M059J (cell line): ENCODE measurements at places on chromosomes 2 and 18. TPM values are rescaled to one million over a fixed set of nuclear protein-coding genes. Genes with fewer than 3 reads are reported as not detected.

The ZC3H8 gene
- 1.6 and 5.2 TPM in 2 replicates for total RNA-seq

The UBR3 gene
- total RNA-seq, result 7.6 and 15.3 TPM in 2 replicates

The SP140 gene
- total RNA-seq, result 2.0 and 11.8 TPM in 2 replicates

DNA sequence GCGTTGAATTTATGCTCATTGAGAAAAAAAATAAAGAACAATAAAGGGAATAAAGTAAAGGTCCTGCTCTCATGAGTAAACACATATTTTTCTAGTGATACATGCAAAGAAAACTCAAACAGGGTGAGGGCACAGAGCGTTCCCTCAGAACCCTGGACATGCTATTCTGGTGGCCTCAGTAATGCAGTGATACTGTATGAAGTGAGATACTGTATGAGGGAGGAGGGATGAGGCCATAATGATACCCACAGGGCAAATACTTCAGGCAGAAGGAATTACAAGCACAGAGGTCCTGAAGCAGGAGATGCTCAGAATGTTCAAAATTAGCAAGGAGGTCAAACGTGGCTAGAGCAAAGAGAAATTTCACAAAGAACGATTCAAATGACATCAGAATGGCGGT, 28.4 kb upstream of the RNU4ATAC start:
- DNase-seq, result peak; percentile 78

DNA sequence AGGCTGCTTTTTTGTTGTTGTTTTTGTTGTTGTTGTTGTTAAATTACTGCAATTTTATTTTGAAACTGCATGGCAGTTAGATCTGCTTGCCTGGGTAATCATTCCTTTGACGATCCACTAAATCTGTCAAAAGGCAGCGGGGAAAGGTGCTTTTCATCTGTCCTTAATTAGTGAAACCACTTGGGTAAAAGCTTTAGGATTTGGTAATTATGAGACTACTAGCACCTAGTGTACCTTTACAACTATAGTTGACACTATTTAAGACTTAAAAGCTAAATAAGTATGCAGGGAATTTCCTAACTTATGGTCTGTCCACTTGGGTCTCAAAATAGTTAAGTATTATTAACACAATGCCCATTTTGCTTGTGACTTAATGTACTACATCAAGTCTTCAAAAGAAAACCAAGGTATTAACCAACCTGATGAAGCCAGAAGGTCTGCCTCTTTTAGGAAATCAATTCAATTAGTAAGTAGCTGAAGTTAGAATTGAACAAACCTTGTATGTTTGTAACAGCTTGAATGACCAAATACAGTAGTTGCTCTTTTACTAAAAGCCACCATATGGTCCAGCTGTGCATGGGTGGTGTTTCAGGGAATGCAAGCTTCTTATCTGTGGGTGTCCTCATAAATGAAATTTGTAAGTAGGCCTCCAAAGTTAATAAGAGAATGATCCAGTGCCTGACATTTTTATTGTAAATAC, 44.8 kb downstream of the NAB1 start:
- DNase-seq, result no peak

DNA sequence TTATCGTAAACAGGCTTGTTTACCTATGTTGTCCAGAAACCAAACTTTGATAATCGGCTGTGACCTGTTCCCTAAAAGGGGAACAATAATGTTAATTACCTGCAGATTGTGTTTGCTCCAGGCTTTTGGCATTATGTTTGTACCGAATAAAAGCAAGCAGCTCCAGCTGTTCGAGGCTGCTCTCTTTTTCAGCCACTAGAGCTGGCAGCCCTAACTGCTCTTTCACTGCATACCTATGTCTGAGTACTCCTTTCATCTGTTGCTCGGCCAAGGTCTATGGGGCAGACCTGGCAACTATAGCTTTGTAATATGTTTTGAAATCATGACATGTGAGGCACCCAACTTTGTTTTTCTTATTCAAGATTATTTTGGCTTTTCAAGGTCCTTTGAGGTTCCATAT, 77.8 kb upstream of the EHBP1 start:
- DNase-seq, result no peak

GRCh38 chr18:69205925-69206324, 194.8 kb upstream of the DOK6 start:
- no peak for DNase-seq

DNA sequence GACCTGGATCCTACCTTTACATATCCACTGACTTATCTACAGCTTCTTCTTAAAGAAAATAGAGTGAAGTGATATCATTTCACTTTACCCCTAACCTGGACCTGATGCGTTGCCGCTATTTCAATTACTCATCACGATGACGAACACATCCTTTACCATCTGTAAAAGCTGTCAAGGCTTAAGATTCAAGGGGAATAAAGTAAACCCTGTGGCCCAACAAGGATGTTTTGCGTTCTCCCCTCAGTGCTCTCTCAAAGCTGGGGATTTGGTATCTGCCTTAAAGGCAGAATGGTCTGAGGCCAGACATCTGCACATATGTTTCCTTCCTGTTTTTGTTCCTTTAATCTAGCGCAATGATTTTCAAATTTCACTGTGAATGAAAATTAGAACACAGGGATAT, 100.1 kb upstream of the KLF7 start:
- no peak for DNase-seq

The TNS1 gene
- total RNA-seq, result 2.6 and 3.5 TPM in 2 replicates

DNA sequence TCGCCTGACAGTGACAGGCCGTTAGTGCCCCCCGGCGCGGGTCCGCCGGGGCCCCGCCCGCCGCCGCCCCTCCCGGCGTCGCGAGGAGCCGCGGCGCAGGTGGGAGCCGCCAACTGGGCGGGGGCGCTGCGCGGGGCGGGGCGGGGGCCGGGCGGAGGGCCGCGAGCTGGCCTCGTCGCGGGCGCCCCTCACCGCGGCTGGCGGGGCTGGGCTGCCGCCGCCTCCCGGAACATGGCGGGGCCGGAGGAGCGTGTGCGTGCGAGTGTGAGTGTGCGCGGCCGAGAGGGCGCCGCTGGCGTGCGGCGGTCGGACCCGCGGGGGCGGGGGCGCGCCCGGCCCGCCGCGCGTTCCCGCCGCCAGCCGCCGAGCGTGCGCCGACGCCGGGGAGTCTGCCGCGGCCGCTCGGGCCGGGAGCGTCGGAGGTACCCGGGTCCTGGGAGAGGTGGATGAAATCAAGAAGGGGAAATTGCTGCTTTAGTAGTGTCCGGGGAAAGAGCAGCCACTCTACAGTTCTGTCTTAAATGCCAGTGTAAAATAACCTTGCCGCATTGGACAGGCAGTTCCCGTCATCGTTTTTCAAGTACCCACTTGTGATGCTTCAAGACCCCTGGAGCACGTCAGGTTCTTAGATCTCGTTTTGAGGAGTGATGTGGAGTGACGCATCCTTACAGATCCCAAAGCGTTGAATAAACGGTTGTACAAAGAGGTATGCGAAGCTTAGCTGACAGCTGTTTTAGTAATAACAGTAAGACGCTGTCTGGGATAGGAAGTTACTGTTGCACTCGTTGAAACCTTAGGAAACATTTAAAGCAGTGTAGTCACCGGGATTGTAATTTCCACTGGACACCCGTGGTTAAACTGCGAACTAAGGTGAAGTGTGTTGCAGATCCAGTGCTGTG, 836 bp downstream of the ANKRD12 start:
- DNase-seq, result peak; percentile 80

DNA sequence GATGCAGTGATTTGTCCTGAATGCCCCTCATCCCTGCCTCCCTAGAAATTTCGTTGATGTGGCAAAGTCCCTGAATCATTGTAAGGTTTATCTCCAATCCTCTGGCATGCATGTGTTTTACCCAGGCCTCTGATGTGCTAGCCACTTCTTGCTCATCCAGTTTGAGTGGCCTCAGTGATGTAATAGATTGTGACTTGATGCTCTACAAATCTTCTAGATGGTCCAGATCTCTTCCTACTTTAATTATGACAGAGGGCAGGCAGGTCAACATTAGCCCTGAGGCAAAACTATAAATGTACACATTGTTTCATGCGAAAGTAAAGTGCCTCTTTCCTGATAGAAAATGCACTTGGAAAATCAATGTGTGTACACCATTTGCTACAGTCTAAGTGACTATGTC, 54.5 kb downstream of the LONRF2 start:
- DNase-seq, result no peak

DNA sequence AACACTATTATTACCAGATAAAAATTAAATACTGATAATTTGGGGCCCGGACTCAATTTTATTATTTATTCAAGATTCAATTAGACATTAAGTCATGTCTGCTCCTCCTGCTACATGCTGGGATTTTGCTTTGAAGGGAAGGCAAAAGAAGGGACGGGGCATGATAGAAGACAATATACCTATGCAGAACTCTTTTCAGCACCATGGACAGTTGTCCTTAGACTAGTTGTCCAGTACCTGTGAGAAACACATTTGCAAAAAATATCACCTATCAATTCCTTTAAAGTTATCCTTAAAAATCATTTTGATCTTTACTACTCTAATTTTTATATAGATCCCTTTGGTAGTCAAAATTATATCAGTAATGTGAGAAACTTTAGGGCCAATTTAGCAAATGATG, 100.2 kb upstream of the SULT1C3 start:
- peak; percentile 37 for DNase-seq

The FLACC1 gene
- total RNA-seq, result 0.27 TPM in 1 of 2 replicates, not detected in the other
